ENCODE measurements at places on chromosomes 1 and 21.

DNA sequence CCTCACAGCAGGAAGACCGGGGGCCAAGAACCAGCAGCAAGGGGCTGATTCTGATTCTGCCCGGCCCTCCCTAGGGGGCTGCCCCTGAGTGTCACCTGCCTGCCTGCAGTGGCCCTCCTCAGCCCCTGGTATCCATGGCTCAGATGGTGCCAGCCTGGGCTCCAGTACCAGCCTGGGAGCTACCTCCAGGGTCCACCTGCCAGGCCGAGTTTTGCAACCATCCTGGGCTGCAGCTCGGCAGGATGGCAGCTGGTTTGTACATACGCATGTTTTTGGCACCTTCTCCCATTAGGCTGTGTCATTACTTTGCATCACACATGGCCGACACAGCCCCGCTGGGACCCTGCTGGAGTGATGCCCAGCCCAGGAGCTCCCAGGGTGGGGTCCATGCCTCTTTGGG is 93.3 kb upstream of the WNT4 start:
- no peak for DNase-seq

GRCh38 chr21:37800456-37801061 is 115.7 kb downstream of the KCNJ6 start:
- no peak for DNase-seq

DNA sequence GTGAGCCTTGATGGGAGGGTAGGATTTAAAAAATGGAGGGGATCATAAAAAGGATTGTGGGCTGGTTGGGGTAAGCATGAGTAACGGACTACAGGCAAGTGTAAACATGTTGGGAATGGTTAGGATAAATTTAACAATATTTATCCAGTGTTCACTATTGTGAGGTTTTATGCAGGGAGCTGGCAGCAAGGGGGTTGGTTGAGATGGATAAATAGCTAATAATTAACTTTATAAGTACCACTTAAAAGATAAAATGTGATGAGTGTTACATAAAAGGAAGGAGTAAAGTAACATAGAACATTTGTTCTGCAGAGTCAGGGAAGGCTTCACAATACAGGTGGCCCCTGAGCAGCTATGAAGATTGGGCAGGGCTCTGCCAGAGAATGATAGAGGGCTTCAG is 109.0 kb downstream of the NGF start:
- no peak for DNase-seq

- no peak for DNase-seq
Observed at GRCh38 chr1:41344708-41345159, 16.5 kb upstream of the FOXO6 start.

- no peak for DNase-seq
Observed at GRCh38 chr1:111598544-111598943, 21.0 kb upstream of the RAP1A start.

- DNase-seq: no peak
Observed at GRCh38 chr1:242147096-242147976, 148.4 kb upstream of the MAP1LC3C start.

DNA sequence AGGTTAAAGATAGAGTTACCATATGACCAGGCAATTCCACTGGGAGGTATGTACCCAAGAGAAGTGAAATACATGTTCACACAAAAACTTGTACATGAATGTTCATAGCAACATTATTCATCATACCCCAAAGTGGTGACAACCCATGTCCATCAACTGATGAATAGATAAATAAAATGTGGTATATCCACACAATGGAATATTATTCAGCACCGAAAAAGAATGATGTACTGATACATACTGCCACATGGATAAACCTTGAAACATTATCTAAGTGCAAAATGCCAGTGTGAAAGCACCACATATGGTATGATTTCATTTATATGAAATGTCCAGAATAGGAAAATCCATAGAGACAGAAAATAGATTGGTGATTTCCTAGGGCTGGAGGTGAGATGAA is 53.4 kb upstream of the PAXBP1 start:
- no peak for DNase-seq

GRCh38 chr1:147039916-147040315 is 101.8 kb downstream of the NBPF12 start:
- DNase-seq: no peak

GRCh38 chr1:17696417-17697301 is 58.5 kb upstream of the ACTL8 start:
- DNase-seq: no peak

Data from activated CD8-positive, alpha-beta memory T cell treated with anti-CD3 and anti-CD28 coated beads for 1 hour (primary cell).